ENCODE measurements at places on chromosomes 6 and 20. TPM values are rescaled to one million over a fixed set of nuclear protein-coding genes. Genes with fewer than 3 reads are reported as not detected.

Gene MAP1LC3A
- 72.5 TPM for total RNA-seq

Gene NKAIN4
- total RNA-seq: 65.4 TPM

Gene CCN6
- total RNA-seq: 1.5 TPM

Gene ADAM33
- 0.41 TPM for total RNA-seq

Gene SLC2A10
- total RNA-seq: 11.9 TPM

Gene PLCB4
- 19.9 TPM for total RNA-seq

Gene ARMH2
- not detected for total RNA-seq

All from kidney epithelial cell (primary cell).